ENCODE measurements at places on chromosomes 3 and 15. TPM values are rescaled to one million over a fixed set of nuclear protein-coding genes. Genes with fewer than 3 reads are reported as not detected.

The SCN11A gene
- 0.20 TPM for total RNA-seq

GRCh38 chr3:49883998-49884397 lies 14.3 kb upstream of the CAMKV start:
- no peak overlapping the region for H3K27ac ChIP-seq
- H3K4me1 ChIP-seq, result no peaks in the 10 kb centered on the region
- DNase-seq, result no peak

- no peaks in the 10 kb centered on the region for H3K27me3 ChIP-seq
- H3K27ac ChIP-seq, result no peak overlapping the region
- no peak overlapping the region for H3K4me3 ChIP-seq
- H3K36me3 ChIP-seq, result no peaks in the 10 kb centered on the region
- DNase-seq, result no peak
These were observed 202.6 kb downstream of the PDCD6IP start for GRCh38 chr3:34001022-34001421.

GRCh38 chr3:88963003-88963402 lies 144.4 kb upstream of the EPHA3 start:
- H3K36me3 ChIP-seq, result no peaks in the 10 kb centered on the region
- no peak overlapping the region for H3K4me3 ChIP-seq
- DNase-seq, result no peak
- no peak overlapping the region for H3K27ac ChIP-seq
- no peaks in the 10 kb centered on the region for H3K27me3 ChIP-seq

GRCh38 chr15:90192961-90193786 lies 8.0 kb upstream of the SEMA4B start:
- no peak for DNase-seq
- H3K36me3 ChIP-seq, result no peaks in the 10 kb centered on the region
- H3K27ac ChIP-seq, result no peak overlapping the region

The LRRN1 gene
- total RNA-seq, result 17.4 TPM

GRCh38 chr3:142276781-142277180 lies 51.4 kb upstream of the GK5 start:
- no peak overlapping the region for H3K27ac ChIP-seq
- no peaks in the 10 kb centered on the region for H3K36me3 ChIP-seq
- peaks cover 8% of the 10 kb centered on the region for H3K4me1 ChIP-seq
- no peak overlapping the region for H3K4me3 ChIP-seq
- H3K27me3 ChIP-seq, result no peaks in the 10 kb centered on the region

GRCh38 chr3:106946866-106947265 lies 430.4 kb upstream of the CCDC54 start:
- H3K27me3 ChIP-seq, result no peaks in the 10 kb centered on the region
- H3K4me1 ChIP-seq, result no peaks in the 10 kb centered on the region
- DNase-seq, result no peak

DNA sequence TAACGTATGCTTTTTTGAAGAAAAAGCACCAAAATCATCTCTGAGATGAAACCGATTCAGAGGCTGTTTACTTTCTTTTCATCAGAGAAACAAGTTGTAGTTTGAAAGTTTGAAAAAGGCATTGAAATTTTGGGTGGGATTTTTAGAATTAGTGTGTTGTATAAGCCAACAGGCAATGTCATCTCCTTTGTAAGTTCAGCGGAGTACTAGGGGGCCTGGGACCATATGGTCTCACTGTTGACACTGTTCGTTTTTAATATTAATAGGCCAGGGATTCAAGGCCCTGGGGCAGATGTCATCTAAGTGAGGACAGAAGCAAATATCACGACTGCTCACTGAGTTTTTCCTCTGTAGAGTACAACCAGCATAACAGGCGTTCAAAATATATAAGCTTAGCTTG lies 256.2 kb upstream of the RARB start:
- no peaks in the 10 kb centered on the region for H3K27me3 ChIP-seq
- no peaks in the 10 kb centered on the region for H3K36me3 ChIP-seq
- no peak overlapping the region for H3K27ac ChIP-seq
- H3K4me1 ChIP-seq, result no peaks in the 10 kb centered on the region

The GCHFR gene
- total RNA-seq, result 6.4 TPM

- H3K27ac ChIP-seq, result no peak overlapping the region
- DNase-seq, result no peak
- H3K36me3 ChIP-seq, result no peaks in the 10 kb centered on the region
- H3K4me1 ChIP-seq, result peaks cover 15% of the 10 kb centered on the region
- H3K27me3 ChIP-seq, result no peaks in the 10 kb centered on the region
These were observed 149.5 kb upstream of the MCTP2 start for GRCh38 chr15:94081829-94082228.

The FEM1B gene
- 49.5 TPM for total RNA-seq

- peaks cover 4% of the 10 kb centered on the region for H3K4me1 ChIP-seq
- H3K36me3 ChIP-seq, result no peaks in the 10 kb centered on the region
- H3K27ac ChIP-seq, result no peak overlapping the region
- H3K27me3 ChIP-seq, result no peaks in the 10 kb centered on the region
These were observed 630.4 kb downstream of the CADM2 start for GRCh38 chr3:85589145-85589544.

DNA sequence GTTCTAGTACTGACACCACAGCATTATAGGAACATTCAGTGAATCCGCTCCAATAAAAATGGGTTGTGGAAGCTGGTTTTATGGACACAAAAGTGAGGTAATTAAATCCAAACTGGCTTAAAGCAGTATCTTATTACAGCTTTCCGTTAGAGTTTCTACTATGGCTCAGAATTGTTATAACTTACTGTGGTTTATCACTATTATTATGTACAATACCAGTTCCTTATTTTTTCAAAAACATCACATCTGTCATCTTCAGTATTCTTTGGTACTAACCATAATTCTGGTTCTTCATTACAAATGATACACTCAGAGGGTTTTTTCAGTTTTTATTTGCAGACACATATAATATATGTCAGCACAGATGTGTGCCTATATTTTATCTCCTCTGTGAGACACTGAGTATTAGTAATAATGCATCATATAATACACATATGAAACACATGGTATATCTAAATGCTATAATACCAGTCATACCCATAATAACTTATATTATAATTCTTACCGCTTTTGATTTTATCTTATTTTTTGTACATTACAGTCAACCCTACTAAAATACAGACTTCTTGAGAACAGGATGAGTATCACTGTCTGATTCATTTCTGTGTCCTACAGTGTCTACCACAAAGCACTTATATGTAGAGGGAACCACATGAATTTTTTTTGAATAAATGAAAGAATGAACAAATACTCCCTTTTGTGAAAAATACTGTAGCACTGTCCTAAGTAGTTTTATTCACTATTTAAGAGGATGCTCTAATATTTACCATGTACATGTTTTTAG lies 39.0 kb downstream of the CMSS1 start:
- no peak overlapping the region for H3K27ac ChIP-seq
- no peak for DNase-seq
- no peaks in the 10 kb centered on the region for H3K27me3 ChIP-seq
- H3K4me1 ChIP-seq, result peaks cover 29% of the 10 kb centered on the region
- peaks cover 26% of the 10 kb centered on the region for H3K36me3 ChIP-seq

- no peak overlapping the region for H3K4me3 ChIP-seq
- H3K27ac ChIP-seq, result no peak overlapping the region
- no peak for DNase-seq
These were observed 15.6 kb downstream of the MEX3B start for GRCh38 chr15:82030176-82030575.

DNA sequence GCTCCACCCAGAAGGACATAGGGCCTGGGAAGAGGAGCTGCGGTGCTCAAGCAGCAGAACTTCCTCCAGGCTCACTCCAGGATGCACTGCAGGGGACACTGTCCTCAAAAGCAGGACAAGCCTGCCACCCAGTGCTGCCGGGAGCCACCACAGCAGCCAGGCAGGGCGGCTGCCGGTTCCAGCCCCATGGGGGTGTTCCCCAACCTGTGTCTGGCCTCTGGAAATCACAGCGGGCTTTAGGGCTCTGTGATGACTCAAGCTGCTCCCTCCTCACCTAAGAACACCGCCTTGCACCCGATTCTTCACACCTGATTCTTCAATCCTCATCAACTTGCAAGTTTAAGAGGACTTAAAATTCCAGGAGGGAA lies 71.9 kb upstream of the SLC6A11 start:
- no peaks in the 10 kb centered on the region for H3K4me1 ChIP-seq
- H3K27ac ChIP-seq, result no peak overlapping the region
- no peak overlapping the region for H3K4me3 ChIP-seq
- peaks cover 15% of the 10 kb centered on the region for H3K27me3 ChIP-seq

DNA sequence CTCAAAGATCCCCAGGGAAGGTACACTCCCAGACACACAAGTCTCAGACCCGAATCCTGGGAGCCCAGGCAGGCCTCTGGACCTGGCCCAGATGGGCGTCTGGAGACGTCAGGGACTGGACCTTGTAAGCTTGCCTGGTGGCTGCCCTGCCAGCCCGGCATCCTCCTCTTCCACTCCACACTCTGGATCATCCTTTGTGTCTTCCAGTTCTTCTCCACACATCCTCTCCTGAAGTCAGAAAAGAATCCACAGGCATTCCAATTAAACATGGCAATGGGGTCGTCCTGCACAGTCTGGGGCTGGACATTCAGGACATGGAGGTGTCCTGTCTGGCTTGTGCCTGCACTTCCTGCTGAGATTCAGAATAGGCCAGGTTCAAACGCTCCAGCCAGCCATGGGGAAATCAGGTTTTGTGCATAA lies 208.8 kb upstream of the IGF1R start:
- no peaks in the 10 kb centered on the region for H3K36me3 ChIP-seq
- H3K27me3 ChIP-seq, result peaks cover 2% of the 10 kb centered on the region
- H3K4me3 ChIP-seq, result no peak overlapping the region
- no peak for DNase-seq

- peaks cover 8% of the 10 kb centered on the region for H3K36me3 ChIP-seq
- H3K27ac ChIP-seq, result no peak overlapping the region
- no peaks in the 10 kb centered on the region for H3K27me3 ChIP-seq
- H3K4me1 ChIP-seq, result peaks cover 4% of the 10 kb centered on the region
- no peak overlapping the region for H3K4me3 ChIP-seq
- no peak for DNase-seq
These were observed 38.7 kb downstream of the CHSY1 start for GRCh38 chr15:101213147-101213546.

DNA sequence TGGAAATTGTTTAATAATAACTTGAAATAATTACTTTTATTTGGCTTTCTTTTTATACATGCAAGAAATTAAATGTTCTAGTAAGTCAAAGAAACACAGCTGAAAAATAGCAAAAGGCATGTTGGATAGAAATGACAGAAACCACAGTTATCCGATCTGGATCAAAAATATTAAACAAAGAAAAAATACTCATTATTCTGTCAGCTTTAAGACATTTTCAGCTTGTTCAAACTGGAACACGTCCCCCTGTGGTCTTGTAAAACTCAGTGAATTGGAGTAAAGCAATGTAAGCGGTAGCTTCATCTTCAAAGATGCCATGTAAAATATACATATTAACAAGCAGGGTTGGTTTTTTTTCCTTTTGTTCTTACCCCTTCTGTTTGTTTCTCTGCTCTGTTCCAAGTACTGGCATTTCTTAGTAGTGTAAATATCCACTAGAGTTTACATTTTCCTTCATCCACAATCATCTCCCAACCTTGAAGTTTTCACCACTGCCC lies 223.4 kb downstream of the IGSF11 start:
- no peak overlapping the region for H3K27ac ChIP-seq
- H3K4me1 ChIP-seq, result no peaks in the 10 kb centered on the region
- no peak overlapping the region for H3K4me3 ChIP-seq
- no peaks in the 10 kb centered on the region for H3K36me3 ChIP-seq

- no peaks in the 10 kb centered on the region for H3K36me3 ChIP-seq
- no peaks in the 10 kb centered on the region for H3K27me3 ChIP-seq
- no peak overlapping the region for H3K4me3 ChIP-seq
- no peak for DNase-seq
These were observed 522.6 kb downstream of the NAALADL2 start for GRCh38 chr3:175381685-175382084.

DNA sequence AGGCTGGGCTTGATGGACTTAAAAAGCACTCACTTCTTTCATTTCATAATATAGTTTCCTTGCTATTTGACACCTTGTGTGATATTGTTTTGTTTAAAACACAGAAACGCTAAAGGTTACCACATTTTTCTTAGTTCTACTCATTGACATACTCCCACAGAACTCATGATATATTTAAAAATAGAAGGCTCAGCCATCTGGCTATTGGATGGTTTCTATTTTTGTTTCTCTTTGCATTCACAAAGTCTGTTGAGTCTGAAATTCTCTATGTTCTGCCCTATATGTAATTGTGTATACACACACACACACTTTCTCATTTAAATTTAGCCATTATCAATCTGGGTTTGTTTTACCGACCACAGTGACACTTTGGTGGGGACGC lies 128.2 kb downstream of the SOX2 start:
- peak; percentile 16 for DNase-seq
- no peaks in the 10 kb centered on the region for H3K4me1 ChIP-seq
- H3K4me3 ChIP-seq, result no peak overlapping the region
- no peak overlapping the region for H3K27ac ChIP-seq

- H3K27me3 ChIP-seq, result no peaks in the 10 kb centered on the region
- H3K4me1 ChIP-seq, result no peaks in the 10 kb centered on the region
- H3K36me3 ChIP-seq, result no peaks in the 10 kb centered on the region
- peak; percentile 25 for DNase-seq
- H3K27ac ChIP-seq, result no peak overlapping the region
These were observed 362.5 kb upstream of the EPHA3 start for GRCh38 chr3:88744896-88745295.

DNA sequence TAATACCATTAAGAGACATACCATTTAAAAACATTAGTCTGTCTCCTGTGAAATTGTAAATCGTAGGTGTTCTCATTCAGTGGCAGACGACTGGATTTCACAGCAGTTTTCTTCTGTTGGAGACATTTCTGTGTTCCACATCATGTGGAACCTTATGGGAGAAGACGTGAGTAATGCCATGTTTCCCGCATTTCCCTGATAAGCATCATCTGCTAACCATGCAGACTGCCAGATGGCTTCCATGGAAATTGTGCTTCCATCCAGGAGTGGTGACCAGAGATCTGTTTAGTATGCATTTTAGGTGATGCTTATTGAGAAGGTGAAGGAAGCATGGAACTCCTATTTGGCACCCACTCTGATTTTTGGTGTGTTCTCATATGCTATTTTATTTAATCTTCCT lies 28.4 kb upstream of the ST3GAL6 start:
- DNase-seq, result peak; percentile 54
- H3K27ac ChIP-seq, result no peak overlapping the region
- no peaks in the 10 kb centered on the region for H3K27me3 ChIP-seq
- H3K36me3 ChIP-seq, result no peaks in the 10 kb centered on the region
- H3K4me1 ChIP-seq, result peaks cover 10% of the 10 kb centered on the region

The EPHB1 gene
- 4.1 TPM for total RNA-seq

- H3K27ac ChIP-seq, result no peak overlapping the region
- no peak overlapping the region for H3K4me3 ChIP-seq
- H3K36me3 ChIP-seq, result no peaks in the 10 kb centered on the region
- no peak for DNase-seq
- peaks cover 2% of the 10 kb centered on the region for H3K4me1 ChIP-seq
These were observed 56.0 kb upstream of the SNRPN start for GRCh38 chr15:24898715-24899272.

GRCh38 chr15:90188914-90189748 lies 12.0 kb upstream of the SEMA4B start:
- no peaks in the 10 kb centered on the region for H3K27me3 ChIP-seq
- H3K27ac ChIP-seq, result no peak overlapping the region
- H3K36me3 ChIP-seq, result no peaks in the 10 kb centered on the region
- DNase-seq, result no peak
- no peak overlapping the region for H3K4me3 ChIP-seq

The IDH3A gene
- total RNA-seq, result 36.3 TPM

The VEPH1 gene
- total RNA-seq, result 9.3 TPM
